ENCODE measurements at places on chromosomes 7 and 10.

DNA sequence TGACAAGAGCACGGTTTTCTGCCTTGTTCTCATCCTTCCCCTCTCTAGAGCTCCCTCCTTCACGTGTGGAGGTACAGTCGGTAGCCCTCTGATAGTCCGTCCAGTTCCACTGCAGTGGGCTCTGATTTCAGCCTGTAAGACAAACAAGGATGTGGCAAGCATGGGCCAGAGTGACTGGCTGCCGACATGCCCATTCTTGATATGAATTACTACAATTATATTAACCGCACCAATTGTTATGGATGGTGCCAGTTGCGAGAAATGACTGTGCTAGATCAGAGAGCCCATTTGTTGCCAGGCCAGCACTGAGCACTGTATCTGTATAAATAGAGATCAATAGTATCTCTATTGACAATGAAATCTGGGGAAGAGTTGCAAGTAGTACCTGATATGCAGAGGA lies 146.6 kb downstream of the CHN2 start:
- DNase-seq, result no peak

GRCh38 chr7:2104107-2104710 lies 128.5 kb downstream of the MAD1L1 start:
- peak; percentile 52 for DNase-seq

GRCh38 chr7:107043491-107043890 lies 1.0 kb upstream of the PRKAR2B start:
- no peak for DNase-seq

GRCh38 chr10:44244745-44245600 lies 139.9 kb downstream of the CXCL12 start:
- DNase-seq, result no peak

DNA sequence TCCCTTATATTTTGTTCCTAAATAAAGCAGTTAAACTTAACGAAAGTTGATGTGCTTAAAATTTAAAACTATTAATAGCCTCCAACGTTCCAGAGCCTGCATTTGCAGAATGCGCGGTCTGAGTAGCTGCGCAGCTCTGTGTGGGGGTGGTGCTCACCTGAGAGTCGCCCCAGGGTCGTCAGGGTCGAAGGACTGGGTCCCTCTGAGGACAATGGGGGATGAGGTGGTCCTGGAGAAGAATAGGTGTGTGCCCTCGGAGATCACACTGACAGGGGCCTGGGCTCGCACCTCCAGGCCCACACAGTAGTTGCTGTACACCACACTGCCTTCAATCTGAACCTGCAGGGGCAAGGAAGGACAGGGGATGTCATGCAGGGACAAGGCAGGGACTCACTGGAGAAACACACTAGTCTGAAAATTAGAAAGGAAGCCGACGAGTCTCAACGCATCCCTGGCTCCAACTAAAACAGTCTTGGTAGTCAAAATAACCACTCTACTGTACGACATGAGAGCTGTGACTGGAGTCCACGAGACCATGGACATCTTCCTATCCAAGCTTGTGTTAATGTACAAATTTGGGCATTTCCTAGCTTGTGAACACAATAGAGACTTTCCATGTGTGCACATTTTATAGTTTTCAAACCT lies 54.4 kb downstream of the PKD1L1 start:
- DNase-seq, result no peak

- no peak for DNase-seq
Measured at GRCh38 chr10:73827346-73828089, 16.1 kb upstream of the NDST2 start.

DNA sequence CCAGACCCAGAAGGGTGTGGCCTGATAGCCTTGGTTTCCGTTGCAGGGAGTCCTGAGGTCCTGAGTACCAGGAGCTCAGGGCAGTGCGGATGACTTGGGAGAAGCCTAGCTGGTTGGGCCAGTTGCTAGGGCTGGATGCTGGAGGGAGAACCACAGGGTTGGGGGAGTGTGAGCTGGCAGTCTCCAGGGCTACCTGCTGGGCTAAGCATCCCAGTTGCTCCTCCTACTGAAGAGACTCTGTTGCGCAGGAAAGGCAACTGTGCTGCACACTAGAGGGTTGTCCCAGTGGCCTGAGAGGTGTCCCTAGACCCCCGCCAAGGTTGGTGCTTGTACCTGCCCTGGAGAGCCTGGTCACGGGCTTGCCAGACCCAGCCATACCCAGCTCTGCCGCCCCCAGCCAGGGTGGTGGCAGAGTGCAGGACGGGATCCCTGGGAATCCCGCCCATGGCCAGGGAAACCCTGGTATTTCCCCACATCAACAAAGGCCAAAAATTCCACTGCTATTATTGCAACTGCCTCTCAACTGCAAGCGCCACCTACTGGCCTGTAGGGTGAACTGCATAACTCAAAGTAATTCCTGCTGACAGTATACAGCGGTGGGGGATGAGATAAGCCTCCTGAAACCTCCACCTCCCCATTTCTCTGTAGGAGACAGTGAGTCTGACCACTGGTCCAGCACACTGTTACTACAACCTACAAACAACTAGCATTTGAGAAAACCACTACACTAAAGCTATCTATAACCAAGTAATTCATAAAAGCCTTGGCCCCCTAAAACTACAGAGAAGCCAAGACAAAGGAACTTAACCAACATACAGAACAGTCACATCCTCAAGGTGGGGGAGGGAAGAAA lies 67.6 kb upstream of the DDC start:
- DNase-seq, result peak; percentile 15

- DNase-seq, result no peak
Measured at GRCh38 chr10:26571655-26572054, 125.8 kb upstream of the PDSS1 start.

DNA sequence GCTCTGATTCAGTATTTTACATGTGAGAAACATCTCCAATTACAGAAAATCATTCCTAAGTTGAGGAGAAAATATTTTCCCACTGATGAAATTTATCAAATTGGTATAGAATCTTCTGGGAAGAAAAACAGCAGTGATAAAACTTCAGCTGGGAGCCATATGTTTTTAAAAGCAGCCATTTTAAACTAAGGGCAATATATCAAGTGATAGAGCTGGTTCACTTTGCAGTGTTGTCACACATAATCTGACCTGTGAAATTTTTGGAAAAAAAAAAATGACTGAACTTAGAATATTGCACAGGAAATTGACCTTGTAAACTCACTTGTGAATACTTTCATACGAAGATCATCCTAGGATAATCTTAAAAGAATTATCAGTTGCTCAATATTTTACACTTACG lies 10.5 kb upstream of the EZH2 start:
- no peak for DNase-seq

DNA sequence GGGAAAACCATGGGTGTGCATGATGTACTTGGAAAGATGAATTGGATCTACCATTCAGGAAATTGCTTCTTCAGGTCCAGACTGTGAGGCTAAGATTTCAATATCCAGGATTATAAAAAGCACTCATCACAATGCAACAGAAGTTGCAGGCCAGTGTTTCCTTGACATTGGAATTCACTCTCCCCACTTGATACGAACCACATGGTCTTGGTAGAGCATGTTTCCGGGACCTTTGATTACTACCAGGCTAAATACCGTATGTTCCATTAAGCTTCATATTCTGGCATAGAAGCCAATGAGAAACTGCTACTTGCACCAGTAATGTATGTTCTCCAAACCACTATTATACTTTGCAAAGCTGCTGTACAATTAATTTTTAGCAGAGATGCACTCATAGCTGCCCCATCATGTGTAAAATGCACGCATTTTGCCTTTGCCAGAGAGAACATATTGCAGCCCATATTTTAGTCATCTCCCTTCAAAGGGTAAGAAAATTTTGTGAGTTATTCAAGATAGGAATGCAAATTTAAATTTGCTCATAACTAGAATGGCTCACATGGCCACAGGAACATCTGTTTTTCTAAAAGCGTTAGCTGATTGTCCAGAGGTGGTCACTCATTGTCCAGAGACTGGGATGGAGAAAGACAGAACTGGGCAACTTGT lies 8.1 kb downstream of the FRMD4A start:
- DNase-seq, result no peak

DNA sequence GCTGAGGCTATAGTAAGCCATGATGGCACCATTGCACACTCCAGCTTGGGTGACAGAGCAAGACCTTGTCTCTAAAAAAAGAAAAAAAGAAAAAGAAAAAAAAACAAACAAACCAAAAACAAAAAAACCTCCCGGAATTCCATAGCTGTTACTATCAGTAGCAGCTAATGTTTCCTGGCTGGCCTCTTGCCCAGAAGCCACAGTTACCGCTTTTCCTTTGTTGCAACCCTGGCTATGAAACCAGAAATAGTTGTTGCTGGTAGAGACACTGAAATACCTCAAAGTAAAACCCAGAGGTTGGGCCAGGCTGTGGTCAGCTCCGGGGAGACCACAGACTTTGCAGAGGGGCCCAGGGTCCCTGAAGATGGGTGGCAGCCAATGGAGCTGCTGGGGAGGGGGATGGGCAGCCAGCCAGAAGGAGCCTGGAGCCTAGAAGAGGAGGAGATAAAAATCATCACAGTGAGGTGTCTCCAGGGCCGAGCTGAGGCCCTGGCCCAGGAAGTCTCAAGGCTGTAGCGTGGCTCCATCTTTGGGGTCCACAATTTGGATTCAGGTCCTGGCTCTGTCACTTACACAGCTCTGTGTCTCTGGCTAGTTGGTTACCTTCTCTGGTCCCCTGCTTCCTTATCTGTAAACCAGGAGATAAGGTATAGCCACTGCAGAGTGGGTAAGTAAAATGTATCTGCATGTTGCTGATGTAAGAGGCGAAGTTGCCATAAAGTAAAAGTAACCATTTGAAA lies 3.4 kb upstream of the CHST12 start:
- DNase-seq, result no peak

DNA sequence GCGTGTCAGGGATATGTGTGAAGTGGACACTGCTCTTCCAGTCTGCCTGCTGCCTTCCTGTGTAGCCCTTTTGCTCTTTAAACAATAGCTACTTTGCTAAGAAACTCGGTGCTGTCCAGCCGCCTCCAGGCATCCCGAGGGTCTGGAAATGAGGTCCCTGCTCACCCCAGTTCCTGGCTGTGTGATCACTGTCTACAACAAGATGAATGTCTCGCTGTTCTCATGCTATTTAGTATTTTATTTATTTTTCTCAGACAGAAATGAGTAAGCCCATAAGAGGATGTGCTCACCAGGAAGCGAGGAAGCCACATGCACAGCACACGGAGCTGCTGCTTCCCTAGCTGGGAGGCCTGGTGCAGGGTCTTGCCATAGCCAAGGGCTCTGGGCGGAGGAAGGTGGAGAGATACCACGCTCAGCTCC lies 167.0 kb upstream of the PITRM1 start:
- DNase-seq, result no peak

DNA sequence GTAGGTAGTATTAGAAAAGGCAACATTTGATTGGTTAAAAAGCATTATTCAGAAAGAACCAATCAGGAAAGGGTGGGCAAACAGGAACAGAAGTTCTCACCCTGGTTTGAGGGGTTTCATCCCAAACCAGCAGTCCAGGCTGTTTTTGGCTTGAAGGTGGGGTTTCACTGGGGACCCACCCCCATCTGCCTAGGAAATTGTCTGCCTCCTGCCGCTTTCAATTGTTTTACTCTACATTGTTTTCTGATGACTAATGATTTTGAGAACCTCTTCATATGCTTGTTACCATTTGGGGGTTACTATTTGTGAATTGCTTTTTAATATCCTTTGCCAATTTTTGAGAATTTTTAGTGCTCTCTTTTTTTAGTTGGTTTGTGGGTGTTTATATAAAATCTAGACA lies 3.3 kb upstream of the PCBD1 start:
- no peak for DNase-seq

- DNase-seq, result no peak
Measured at GRCh38 chr10:13731799-13732198, 145.0 kb downstream of the PRPF18 start.

DNA sequence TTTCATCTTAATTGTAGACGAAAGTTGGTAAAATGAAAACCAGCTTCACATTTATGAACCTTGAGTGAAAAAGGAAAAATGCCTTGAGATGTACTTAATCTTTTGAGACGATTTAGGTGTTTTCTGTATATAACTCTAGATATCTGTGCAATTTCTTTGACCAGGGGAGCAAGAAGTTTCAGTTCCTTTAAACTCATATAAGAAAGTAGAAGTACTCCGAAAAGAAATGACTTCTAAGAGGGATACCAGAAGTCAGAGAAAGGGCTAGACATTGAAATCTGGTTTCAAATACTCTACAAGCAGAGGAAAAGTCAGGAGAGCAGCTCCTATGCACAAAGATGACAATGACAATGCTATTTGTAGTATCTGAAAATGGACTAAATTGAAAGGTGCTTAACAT lies 303.7 kb downstream of the BAMBI start:
- no peak for DNase-seq

DNA sequence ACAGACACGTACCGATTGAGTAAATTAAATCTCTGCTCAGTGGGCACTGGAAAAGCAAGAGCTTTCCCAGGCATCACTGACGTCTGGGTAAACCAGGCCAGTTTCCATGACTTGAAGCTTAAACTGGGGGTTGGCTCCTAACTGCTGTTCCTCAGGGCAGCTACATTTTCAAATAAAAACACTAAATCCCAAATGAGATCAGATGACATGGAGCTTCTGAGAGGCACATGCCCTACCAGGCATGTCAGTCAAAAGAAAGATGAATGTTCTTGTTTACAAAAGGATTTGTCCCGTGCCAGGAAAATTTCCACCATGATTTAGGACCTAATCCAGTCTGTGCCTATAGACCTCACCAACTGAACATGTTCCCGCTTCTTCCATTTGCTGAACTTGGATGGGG lies 220.2 kb downstream of the KCNMA1 start:
- no peak for DNase-seq

DNA sequence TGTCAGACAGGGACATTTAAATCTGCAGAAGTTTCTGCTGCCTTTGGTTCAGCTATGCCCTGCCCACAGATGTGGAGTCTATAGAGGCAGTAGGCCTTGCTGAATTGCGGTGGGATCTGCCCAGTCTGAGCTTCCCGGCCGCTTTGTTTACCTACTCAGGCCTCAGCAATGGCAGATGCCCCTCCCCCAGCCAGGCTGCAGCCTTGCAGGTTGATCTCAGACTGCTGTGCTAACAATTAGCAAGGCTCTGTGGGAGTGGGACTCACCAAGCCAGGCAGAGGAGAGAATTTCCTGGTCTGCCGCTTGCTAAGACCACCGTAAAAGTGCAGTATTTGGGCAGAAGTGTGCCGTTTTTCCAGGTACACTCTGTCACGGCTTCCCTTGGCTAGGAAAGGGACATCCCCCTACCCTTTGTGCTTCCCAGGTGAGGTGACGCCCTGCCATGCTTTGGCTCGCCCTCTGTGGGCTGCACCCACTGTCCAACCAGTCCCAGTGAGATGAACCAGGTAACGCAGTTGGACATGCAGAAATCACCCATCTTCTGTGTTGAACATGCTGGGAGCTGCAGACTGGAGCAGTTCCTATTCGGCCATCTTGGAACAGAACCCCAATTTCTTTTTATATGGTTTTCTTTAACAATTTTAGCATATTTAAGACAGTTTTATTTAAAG lies 28.4 kb upstream of the VWDE start:
- DNase-seq, result no peak

DNA sequence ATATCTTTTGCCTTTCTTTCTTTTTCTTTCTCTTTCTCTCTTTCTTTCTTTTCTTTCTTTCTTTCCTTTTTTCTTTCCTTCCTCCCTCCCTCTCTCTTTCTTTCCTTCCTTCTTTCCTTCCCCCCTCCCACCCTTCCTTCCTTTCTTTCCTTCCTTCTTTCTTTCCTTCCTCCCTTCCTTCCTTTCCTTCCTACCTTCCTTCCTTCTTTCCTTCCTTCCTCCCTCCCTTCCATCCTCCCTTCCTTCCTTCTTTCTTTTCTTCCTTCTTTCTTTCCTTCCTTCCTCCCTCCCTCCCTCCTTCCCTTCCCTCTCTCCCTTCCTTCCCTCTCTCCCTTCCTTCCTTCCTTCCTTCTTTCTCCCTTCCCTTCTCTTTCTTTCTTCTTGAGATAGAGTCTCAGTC lies 25.5 kb upstream of the CALN1 start:
- no peak for DNase-seq

Data from stimulated activated CD8-positive, alpha-beta memory T cell treated with anti-CD3 and anti-CD28 coated beads, Interleukin-12 subunit alpha, Interleukin-12 subunit beta, amount 100 ng/mL, for 4 hours (primary cell).